ENCODE measurements at places on chromosomes 13 and 19.

DNA sequence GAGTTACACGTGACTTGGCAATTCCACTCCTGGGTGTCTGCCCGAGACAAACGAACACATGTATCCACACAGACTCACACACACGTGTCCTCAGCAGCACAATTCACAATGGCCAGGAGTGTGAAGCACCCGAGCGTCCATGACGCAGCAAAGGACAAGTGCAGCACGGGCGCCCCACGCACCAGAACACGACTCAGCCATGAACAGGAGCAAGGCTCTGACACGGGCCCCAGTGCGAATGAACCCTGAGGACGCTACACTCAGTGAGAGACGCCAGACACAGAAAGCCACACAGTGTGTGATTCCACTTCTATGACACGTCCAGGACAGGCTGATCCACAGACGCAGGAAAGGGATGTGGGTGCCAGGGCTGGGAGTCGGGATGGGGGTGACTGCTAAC is 36.4 kb downstream of the PIP5K1C start:
- DNase-seq: no peak

DNA sequence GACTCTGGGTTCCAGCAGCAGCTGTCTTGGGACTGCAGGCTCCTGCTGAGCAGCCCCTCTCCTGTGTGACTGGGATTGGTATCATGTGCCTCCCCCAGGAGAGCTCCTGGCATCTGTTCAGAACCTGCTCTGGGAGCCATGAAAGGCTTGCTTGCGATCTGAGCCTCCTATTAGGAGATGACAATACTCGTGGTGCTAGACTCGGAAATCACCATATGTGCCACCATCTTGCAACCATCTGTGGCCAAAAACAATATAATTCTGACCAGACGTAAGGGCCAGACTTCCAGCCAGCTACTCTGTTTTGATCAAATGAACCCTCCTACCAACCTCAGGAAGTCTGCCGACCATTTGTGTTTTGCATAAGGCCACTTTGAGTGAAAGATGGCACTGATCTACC is 484.7 kb downstream of the IRS2 start:
- no peak for DNase-seq

GRCh38 chr13:95660981-95661581 is 15.9 kb upstream of the DNAJC3 start:
- DNase-seq: no peak

DNA sequence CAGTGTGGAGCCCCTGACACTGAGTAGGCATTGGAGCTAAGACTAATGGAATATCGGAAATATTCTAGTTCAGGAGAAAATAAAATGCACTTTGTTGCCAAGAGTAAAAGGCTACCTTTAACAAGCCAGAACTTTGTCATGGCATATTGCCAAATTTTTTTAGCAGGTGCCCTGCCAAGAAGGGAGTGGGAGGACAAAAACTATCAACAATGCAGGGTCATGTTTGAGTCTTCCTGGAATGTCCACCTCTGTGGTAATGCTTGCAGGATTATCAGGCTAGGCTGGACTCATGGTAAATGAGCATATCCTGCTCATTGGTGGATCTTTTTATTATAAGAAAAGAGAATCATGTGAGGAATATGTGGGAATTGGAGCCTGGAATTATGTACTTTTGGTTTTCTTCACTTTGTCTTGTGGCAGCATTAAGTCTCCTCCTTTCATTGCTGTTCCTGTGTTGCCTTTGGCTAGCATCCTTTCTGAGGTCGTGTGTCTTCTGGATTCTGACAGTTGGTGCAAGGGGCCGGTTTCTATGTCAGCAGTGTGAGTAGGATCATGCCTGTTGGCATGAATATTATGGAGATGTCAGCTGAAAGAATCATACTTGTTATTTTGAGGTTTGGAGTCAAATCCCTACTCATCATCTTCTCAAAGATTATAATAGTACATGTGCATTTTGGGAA is 122.9 kb upstream of the SPRY2 start:
- DNase-seq: no peak

DNA sequence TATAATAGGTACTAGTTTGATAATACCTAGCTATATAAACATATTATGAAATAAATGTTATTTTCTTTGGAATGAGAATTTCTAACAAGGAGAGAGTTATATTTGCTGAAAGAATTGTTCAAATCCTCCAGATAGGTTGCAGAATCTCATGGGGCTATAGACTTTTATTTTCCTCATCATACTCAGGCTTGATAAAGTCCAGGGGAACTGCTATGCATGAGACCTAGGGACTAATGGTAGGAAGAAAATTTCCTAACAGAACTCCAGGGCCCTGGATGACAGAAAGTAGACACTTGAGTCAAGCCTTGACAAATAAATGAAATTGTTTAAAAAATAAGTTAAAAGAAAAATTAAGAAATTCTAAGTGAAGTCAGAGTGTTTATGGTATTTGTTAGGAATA is 138.5 kb upstream of the DACH1 start:
- DNase-seq: no peak
